HCT116 (cell line): ENCODE measurements at places on chromosomes 7 and 10. TPM values are rescaled to one million over a fixed set of nuclear protein-coding genes. Genes with fewer than 3 reads are reported as not detected.

The MACC1 gene
- 9.8 TPM for total RNA-seq

The SLC16A12 gene
- not detected for total RNA-seq

The SEMA3E gene
- 1.6 TPM for total RNA-seq

The C1QL3 gene
- total RNA-seq, result not detected

The TFR2 gene
- 11.8 TPM for total RNA-seq

The LRRTM3 gene
- not detected for total RNA-seq

The LRRC61 gene
- total RNA-seq, result 12.0 TPM

The ZEB1 gene
- total RNA-seq, result 3.4 TPM

- H3K4me3 ChIP-seq, result no peak overlapping the region
- no peaks in the 10 kb centered on the region for H3K4me1 ChIP-seq
- no peak for DNase-seq
- no peak overlapping the region for H3K27ac ChIP-seq
Measured at GRCh38 chr7:1259621-1260243, 27.1 kb downstream of the UNCX start.

DNA sequence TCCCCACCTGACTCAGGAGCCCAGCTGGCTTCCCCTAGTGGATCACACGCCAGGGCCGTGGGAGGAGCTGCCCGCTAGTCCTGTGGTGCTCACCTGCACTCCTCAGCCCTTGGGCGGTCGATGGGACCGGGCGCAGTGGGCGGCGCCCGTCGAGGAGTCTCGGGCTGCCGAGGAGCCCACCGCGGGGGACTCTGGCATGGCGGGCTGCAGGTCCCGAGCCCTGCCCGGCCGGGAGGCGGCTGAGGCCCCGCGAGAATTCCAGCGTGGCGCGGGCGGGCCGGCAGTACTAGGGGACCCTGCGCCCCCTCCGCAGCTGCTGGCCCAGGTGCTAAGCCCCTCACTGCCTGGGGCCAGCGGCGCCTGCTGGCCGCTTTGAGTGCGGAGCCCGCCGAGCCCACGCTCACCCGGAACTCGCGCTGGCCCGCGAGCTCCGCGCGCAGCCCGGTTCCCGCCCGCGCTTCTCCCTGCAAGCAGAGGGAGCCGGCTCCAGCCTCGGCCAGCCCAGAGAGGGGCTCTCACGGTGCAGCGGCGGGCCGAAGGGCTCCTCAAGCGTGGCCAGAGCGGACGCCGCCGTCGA, 367.9 kb downstream of the TYW1 start:
- no peak overlapping the region for H3K27ac ChIP-seq
- no peaks in the 10 kb centered on the region for H3K36me3 ChIP-seq
- no peaks in the 10 kb centered on the region for H3K4me1 ChIP-seq
- DNase-seq, result no peak
- no peaks in the 10 kb centered on the region for H3K27me3 ChIP-seq
- no peak overlapping the region for H3K4me3 ChIP-seq

DNA sequence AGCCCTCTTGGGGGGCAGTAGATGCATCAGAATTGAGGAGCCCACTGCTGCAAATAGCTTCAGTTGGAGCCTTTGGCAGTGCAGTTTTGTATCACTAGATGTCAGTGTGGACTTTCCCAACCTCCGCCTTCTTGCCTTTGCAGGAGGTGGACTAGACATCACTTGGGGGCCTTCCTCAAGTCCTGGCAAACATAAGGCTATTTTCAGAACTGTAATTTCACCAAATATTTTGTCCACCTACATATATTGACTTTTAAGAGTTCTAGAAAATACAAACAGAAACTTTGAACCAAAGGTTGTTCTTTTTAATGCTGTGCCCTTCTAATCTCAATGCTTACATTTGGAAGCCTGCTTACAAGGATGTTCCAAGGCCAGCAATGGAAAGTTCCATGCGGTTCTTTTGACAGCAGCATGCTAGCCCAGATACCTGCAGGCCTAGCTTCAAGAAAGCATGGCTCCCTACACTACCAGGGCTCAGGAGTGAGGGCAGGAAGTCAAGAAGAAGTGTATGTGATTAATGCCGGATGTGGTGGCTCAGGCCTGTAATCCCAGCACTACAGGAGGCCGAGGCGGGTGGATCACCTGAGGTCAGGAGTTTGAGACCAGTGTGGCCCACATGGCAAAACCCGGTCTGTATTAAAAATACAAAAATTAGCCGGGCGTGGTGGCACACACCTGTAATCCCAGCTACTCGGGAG, 8.0 kb upstream of the ZNRF2 start:
- no peak overlapping the region for H3K27ac ChIP-seq
- peak; percentile 43 for DNase-seq
- no peaks in the 10 kb centered on the region for H3K4me1 ChIP-seq
- H3K4me3 ChIP-seq, result no peak overlapping the region
- no peaks in the 10 kb centered on the region for H3K27me3 ChIP-seq

- peaks cover 30% of the 10 kb centered on the region for H3K4me1 ChIP-seq
- peak overlapping the region; percentile 2; the same call in 1 of the 2 replicates for H3K4me3 ChIP-seq
- DNase-seq, result no peak
- peak overlapping the region; percentile 48; the same call in 1 of the 2 replicates for H3K27ac ChIP-seq
Measured at GRCh38 chr10:113959383-113959760, 84.3 kb upstream of the ADRB1 start.

- no peak for DNase-seq
- H3K36me3 ChIP-seq, result no peaks in the 10 kb centered on the region
- no peak overlapping the region for H3K27ac ChIP-seq
- H3K27me3 ChIP-seq, result no peaks in the 10 kb centered on the region
- H3K4me1 ChIP-seq, result no peaks in the 10 kb centered on the region
Measured at GRCh38 chr10:58936364-58936763, 240.1 kb upstream of the PHYHIPL start.

GRCh38 chr7:531777-532176, 12.1 kb upstream of the PDGFA start:
- no peak overlapping the region for H3K27ac ChIP-seq
- H3K4me3 ChIP-seq, result no peak overlapping the region
- DNase-seq, result no peak
- no peaks in the 10 kb centered on the region for H3K36me3 ChIP-seq

DNA sequence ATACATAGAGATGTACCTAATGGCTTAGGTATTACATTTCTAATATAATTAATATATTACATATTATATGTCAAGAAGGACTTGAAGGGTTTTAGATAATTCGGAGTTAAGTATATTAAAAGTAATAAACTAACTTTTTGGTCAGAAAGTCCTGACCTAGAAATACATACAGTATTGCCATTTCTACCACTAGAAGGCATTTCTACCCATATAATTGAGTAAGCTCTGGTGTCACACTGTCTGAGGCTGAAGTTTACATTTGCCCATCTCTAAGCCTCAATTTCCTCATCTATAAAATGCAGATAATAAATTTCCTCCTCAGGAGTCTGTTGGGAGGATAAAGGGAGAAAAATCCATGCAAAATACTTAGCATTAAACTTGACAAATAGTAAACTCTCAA, 7.1 kb downstream of the FKBP14 start:
- no peak overlapping the region for H3K4me3 ChIP-seq
- no peaks in the 10 kb centered on the region for H3K4me1 ChIP-seq
- H3K27ac ChIP-seq, result no peak overlapping the region
- no peak for DNase-seq
- 0 out of 2 replicates have a peak, but pooled peaks cover 5% of the 10 kb centered on the region for H3K36me3 ChIP-seq

- H3K4me1 ChIP-seq, result no peaks in the 10 kb centered on the region
- no peaks in the 10 kb centered on the region for H3K36me3 ChIP-seq
- H3K27me3 ChIP-seq, result no peaks in the 10 kb centered on the region
- DNase-seq, result no peak
- no peak overlapping the region for H3K4me3 ChIP-seq
- H3K27ac ChIP-seq, result no peak overlapping the region
Measured at GRCh38 chr7:89401099-89401498, 605.6 kb upstream of the TEX47 start.

DNA sequence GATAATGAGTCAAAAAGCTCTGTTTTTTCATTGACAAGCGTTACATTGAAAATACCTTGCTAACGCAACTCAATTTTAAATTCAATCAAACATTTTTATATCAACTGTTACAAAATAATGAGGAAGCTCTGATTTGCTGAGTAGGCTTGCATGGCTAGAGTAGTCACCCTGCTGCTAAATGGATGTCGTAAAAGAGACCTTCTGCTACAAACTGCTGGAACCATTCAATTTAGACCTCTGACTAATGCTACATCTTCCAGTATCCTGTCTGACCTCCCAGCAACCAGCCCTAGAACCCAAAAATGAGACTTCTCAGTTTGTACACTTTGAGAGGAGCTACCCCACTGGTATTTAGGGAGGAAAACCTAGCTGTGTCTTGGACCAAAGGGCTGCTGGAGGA, 84.0 kb upstream of the ELMO1 start:
- H3K36me3 ChIP-seq, result no peaks in the 10 kb centered on the region
- H3K27me3 ChIP-seq, result no peaks in the 10 kb centered on the region
- no peaks in the 10 kb centered on the region for H3K4me1 ChIP-seq
- no peak overlapping the region for H3K27ac ChIP-seq

GRCh38 chr7:36726806-36727503, 2.7 kb upstream of the AOAH start:
- DNase-seq, result no peak
- H3K27me3 ChIP-seq, result no peaks in the 10 kb centered on the region
- no peaks in the 10 kb centered on the region for H3K36me3 ChIP-seq
- no peak overlapping the region for H3K27ac ChIP-seq

GRCh38 chr10:76113952-76114351, 682.5 kb downstream of the LRMDA start:
- H3K27me3 ChIP-seq, result no peaks in the 10 kb centered on the region
- H3K4me3 ChIP-seq, result no peak overlapping the region
- H3K27ac ChIP-seq, result no peak overlapping the region

- DNase-seq, result no peak
- no peaks in the 10 kb centered on the region for H3K27me3 ChIP-seq
- no peaks in the 10 kb centered on the region for H3K36me3 ChIP-seq
- no peak overlapping the region for H3K27ac ChIP-seq
- H3K4me1 ChIP-seq, result peaks cover 15% of the 10 kb centered on the region
Measured at GRCh38 chr10:110471566-110472139, 26.1 kb upstream of the DUSP5 start.

DNA sequence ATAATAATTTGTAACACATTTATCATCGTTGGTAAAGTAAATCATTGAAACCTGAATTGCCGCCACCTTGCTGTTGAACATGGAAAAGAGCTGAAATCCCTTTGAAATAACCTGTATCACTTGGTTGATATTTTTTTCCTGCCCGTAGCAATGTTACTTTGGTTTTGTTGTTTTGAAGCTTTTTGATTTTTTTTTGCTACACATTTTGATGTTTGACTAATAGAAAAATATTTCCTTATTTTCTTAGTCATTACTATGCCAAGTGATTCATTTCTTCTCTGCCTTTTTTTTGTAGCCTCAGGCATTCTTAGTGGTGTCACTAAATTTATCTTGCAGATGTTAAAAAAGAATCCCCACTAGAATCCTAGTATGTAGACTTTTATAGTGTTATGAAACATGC, 235.1 kb upstream of the MEOX2 start:
- no peaks in the 10 kb centered on the region for H3K27me3 ChIP-seq
- no peaks in the 10 kb centered on the region for H3K4me1 ChIP-seq
- no peak overlapping the region for H3K27ac ChIP-seq
- no peaks in the 10 kb centered on the region for H3K36me3 ChIP-seq

DNA sequence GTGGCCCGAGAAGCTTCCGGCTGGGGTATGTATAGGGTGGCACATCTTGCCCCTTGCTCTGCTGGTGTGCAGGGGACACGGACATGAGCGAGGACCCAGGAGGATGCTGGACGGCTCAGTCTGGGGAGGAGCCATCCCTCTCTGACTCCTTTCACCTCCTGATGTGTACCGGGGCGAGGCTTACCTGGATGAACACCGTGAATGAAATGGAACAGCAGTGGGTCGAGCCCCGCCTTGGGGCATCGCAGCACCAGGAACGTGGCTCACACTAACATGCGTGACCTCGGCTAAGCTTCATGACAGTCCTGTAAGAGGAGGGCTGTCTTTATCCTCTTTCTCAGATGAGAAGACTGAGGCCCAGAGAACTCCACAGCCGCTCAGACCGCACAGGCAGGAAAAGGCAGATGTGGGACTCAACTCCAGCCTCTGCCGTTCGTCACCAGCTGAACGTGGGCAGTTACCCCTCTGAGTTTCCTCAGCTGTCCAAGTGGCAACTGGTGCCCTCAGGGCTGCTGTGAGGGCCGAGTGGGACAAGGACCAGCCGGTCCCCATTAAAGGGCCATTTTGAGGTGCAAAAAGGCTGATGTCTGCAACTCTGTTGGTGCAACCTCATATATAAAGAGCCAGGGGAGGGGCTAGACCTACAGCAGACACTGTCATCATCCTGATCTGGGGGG, 54.5 kb downstream of the INSIG1 start:
- no peak overlapping the region for H3K4me3 ChIP-seq
- H3K27ac ChIP-seq, result no peak overlapping the region
- no peak for DNase-seq
- no peaks in the 10 kb centered on the region for H3K4me1 ChIP-seq
- peaks cover 8% of the 10 kb centered on the region; the same call in 1 of the 2 replicates for H3K27me3 ChIP-seq

DNA sequence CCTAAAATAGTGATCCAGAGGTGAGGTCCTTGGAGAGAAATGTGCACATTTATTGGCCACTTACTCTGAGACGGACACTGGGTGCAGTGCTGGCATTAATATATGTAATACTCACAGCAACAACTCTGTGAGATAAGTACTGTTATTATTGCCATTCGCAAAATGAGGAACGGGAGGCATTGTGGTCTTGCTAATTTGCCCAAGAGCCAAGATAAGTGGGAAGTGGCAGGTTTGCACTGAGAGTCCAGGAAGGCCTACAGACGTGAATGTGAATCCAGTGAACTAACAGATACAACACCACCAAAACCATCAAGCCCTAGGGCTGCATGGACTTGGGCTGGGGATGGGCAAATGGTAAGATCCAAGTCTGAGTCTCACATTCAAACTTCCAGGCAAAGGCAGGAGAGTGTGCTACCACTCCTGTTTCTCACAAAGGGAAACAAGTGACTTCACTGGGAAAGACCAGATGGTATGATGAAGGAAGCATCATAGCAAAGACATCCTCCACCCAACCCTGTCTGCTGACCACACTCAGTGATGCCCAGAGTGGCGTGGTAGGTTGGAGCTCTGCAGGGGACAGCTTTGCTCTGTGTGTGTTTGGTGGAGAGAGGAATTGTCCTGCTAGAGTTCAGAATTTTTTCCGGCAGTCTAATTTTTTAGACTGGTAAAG, 19.2 kb downstream of the TMEM273 start:
- no peaks in the 10 kb centered on the region for H3K36me3 ChIP-seq
- no peak for DNase-seq
- H3K27ac ChIP-seq, result no peak overlapping the region
- no peaks in the 10 kb centered on the region; the same call in 1 of the 2 replicates for H3K27me3 ChIP-seq

DNA sequence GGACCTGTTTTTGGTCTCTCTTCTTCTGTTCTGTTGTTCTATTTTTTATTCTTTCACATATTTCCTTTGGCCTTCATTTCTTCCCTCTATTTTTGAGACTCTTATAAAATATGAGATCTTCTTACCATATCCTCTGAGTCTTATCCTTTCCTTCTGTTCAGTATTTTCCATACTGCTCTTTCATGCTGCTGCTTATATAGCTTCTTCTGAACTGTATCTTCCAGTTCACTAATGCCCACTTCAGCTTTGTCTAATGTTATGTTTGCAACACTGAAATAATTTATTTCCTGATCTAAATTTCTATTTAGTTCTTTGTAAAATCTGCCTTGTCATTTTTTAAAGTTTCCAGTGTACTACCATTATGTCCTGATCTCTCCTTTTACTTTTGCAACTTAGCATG, 12.8 kb downstream of the TMEM168 start:
- H3K27me3 ChIP-seq, result no peaks in the 10 kb centered on the region
- no peaks in the 10 kb centered on the region for H3K36me3 ChIP-seq
- no peak overlapping the region for H3K4me3 ChIP-seq
- no peak for DNase-seq

- DNase-seq, result no peak
- H3K27me3 ChIP-seq, result no peaks in the 10 kb centered on the region
- no peaks in the 10 kb centered on the region for H3K36me3 ChIP-seq
Measured at GRCh38 chr10:13053794-13054462, 46.0 kb upstream of the OPTN start.

- H3K4me3 ChIP-seq, result no peak overlapping the region
- no peak for DNase-seq
- H3K36me3 ChIP-seq, result no peaks in the 10 kb centered on the region
- no peak overlapping the region for H3K27ac ChIP-seq
Measured at GRCh38 chr10:117578999-117579590, 36.5 kb downstream of the EMX2 start.
